ENCODE measurements at places on chromosomes 1 and 21.

GRCh38 chr1:168504064-168504837 is 39.5 kb downstream of the XCL2 start:
- no peak for DNase-seq

- no peak for DNase-seq
Observed at GRCh38 chr1:108557296-108557695, 2.6 kb upstream of the EEIG2 start.

- peak; percentile 22 for DNase-seq
Observed at GRCh38 chr1:99766378-99766800, at the start of gene FRRS1. Gene FRRS1 (minus strand): TSS chr1:99766635. CDS start chr1:99748768, 17,867 bp downstream.

GRCh38 chr1:157277913-157278312 is 139.7 kb upstream of the ETV3 start:
- no peak for DNase-seq

DNA sequence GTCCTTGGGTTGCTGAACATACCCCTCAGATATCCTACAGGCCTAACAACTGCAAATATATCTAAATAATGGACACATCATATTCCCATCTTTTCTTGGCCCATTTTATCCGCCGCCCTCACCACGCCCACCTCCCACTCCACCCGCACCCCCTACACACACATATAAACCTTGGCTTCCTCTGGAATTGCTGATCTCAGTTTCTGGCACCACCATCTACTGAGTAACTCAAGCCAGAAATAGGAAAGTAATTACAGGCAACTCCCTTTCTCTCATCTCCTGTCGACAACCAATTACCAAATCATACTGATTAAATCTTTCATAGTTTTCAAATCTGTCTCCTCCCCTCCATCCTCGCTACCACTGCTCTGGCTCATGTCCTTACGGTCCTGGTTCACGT is 4.7 kb downstream of the RGS8 start:
- DNase-seq = peak; percentile 32

DNA sequence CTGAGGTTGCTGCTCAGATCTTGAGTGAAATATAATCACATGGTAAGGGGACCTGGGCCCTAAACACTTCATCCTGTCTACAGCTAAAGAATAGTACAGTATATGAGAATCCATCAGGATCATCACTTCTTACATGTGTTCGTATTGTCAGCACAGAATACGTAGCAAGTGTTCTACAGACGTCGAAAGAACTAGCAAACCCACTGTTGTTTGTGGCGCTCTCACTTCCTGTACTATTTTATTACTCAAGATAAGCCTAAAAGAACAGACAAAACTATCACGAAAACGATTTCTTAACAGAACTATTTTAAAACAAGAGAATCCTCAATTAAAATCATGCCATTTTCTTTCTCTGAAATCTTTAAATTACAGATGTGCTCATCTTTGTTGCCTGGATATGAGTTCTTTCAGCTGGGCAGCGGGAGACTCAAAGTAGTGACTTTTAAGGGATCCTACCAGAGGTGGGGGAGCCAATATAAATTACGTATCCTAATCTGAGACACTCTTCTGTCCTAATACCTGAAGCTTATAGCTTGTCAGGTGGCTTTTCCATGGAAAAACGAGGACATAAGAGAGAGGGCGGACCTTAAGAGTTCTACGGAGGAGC is 724 bp downstream of the ST7L start:
- no peak for DNase-seq

GRCh38 chr1:167714098-167714438 is 7.7 kb upstream of the MPZL1 start:
- DNase-seq = peak; percentile 88

- no peak for DNase-seq
Observed at GRCh38 chr1:89143484-89143883, 17.6 kb upstream of the GBP2 start.

- no peak for DNase-seq
Observed at GRCh38 chr21:33650929-33651509, 8.7 kb downstream of the ITSN1 start.

- DNase-seq = peak; percentile 7
Observed at GRCh38 chr21:22758478-22758877, 1760.3 kb downstream of the NCAM2 start.

DNA sequence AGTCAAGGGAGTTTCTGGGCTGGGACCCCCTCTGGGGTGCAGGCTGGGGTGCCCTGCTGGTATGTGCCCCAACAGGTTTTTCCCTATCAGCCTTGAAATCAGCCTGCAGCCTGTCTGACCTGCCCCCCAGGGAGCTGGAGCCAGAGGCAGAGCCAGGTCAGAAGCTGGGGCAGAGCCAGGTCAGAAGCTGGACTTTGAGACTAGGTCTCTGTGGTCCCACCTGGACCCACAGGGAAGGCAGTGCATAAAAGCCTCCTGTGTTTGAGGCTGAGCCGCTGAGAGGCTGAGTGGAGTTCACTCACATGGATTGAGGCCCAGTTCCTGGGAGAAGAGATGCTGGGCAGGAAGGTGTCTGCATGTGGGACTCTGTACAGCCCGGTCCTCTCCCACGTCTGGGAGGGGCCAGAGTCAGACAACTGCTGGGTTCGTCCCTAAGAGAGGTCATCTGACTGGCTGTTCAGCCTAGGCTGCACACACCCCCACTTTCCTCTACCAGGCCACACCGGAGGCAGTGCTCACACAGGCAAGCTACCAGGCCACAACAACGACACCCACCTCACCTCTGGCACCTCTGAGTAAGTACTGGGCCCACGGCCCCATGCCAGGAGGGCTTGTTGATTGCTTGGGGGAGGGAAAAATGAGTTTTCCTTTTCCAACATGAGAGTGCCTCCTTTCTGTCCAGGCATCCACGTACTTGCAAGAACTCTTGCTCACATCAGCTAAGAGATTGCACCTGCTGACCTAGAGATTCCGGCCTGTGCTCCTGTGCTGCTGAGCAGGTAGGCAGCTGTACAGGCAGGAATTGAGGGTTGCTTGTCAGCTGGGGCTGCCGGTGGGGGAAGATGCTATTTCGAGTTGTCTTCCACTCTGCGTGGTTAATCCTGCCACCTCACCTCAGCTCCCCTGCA is at the start of gene ANXA9:
Gene ANXA9, plus strand, starts transcription at position 488 of the 908 bp plus-strand sequence. CDS start 814 bp downstream, outside the sequence.
- DNase-seq = no peak

DNA sequence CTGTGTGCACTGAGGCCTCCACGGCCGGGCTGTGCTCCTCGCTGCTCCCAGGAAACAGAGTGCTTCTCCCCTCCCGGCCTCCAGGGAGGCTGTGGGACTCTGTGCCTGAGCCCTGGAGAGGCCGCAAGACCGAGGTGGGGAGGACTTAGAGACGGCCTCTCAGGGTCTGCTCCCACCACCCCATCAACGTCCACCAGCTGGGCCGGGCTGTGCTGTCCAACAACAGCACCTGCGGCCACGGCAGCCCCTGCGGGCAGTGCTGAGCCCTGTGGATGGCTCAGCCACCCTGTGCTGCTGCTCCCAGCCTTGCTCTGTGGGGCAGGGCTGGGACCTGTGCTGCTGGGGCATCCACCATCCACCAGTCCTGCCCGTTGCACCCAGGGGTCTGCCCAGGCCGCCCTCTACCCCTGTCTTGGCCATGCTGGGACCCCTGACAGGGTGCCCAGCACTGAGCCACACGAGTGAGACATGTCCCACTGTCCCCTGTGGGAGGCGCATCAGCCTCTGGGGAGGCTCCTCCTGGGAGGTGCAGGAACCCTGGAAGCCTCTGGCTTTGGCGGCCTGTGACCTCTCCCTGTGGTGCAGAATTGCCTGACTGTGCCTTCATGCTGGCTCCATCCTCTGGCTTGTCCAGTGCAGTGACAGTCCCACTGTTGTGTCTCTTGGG is 31.2 kb upstream of the LRRC3 start:
- no peak for DNase-seq

- no peak for DNase-seq
Observed at GRCh38 chr1:75764057-75764655, 21.9 kb upstream of the RABGGTB start.

DNA sequence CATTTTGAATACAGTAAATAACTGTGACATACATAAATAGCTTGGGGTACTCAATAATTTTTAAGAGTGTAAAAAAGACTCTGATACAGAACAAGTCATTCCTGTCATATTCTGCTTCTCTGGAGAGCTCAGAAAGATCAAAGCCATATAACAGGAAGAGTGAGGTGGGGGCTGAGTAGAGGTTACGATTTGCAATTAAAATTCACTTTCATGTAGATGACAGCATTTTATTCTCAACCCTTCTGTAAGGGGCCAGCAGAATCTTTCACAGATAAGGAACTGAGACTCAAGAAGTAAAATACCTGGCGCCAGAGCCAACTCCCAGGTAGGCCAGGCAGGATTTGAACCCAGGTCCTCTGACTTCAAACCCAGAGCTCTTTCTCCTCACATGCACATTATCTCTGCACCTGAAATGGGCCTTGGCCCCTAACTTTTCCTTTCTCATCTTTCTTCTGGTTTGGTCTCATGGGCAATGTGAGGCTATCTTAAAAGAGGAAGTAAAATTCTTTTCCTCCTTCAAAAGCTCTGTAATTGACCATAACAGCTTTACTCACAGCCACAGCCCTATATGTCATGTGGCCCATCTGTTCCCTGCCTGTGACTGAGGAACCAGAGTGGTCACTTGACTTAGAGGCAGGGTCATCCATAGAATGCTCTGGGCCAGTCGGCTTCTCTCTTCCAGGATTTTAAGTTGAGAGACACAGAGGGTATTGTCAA is 80.9 kb upstream of the SYT6 start:
- no peak for DNase-seq

DNA sequence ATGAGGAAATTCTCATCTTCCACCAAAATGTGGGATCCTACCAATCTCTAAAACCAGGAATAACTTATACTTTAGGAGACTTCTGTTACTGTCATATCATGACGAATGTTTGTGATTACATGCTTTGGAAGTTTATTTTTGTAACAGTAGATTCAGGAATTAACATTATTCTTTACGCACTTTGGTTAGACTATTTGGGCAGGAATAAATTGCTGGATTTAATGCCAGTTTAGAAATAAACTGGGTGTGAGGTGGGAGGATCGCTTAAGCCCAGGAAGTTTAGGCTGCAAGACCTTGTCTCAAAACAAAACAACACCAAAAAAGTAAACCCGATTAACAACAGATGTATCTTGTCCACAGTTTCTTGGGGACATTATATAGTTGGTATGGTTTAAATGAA is 52.1 kb downstream of the MIGA1 start:
- DNase-seq = no peak

DNA sequence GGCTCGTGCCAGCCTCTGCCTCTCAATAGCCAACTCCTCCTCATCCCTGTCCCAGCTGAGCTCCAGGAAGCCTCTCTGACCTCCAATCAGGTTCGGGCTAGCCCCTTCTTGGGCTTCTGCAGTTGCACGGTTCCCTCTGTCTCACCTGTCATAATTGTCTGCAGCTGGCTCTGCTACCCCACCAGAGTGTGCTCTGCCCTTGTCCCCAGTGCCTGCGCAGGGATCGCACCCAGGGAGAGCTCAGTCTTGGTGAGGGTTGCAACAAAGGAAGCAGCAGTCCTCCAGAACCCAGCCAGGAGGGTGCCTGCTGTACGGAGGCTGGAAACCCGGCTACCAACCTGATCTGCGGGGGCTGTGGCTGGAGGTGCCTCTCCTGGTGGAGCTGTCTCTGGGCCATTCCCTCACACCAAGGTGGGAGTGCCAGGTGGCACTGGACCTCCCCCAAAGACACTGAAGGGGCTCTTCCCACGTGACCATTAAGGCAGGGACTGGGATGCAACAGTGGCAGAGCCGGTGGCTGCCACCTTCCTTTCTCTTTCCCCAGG is 63.5 kb upstream of the DMRTB1 start:
- no peak for DNase-seq

- DNase-seq = no peak
Observed at GRCh38 chr21:39381009-39381408, 32.1 kb upstream of the HMGN1 start.

DNA sequence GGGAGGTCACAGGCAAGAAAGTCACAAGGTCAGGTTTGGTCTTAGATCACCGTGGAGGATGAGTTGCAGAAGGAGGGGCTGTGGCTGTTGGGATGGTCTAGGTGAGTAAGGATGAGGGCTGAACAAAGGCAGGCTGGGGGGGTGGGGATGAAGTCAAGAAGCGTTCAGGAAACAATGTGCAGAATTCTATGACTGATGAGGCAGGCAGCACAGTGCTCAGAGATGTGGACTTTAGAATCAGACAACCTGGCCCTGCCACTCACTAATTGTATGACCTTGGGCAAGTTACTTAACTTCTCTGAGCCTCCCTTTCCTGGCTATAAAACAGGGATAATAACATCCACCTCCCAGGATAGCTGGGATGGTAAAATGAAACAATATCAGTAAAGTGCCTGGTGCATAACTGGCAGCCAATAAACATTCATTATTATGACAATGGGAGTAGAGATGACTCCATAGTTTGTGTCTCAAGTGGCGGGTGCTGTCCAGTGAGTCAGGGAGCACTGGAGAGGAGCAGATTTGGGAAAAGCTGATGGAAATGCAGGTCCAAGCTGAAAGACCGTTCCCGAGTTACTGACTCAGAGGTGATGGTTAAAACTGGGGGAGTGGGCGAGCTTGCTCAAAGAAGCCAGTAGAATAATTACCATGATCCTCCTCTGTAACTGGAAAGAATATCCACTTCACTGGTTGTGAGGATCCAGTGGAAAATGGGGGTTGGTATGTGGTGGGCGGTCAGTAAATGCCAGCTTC is 2.1 kb downstream of the TIE1 start:
- no peak for DNase-seq

DNA sequence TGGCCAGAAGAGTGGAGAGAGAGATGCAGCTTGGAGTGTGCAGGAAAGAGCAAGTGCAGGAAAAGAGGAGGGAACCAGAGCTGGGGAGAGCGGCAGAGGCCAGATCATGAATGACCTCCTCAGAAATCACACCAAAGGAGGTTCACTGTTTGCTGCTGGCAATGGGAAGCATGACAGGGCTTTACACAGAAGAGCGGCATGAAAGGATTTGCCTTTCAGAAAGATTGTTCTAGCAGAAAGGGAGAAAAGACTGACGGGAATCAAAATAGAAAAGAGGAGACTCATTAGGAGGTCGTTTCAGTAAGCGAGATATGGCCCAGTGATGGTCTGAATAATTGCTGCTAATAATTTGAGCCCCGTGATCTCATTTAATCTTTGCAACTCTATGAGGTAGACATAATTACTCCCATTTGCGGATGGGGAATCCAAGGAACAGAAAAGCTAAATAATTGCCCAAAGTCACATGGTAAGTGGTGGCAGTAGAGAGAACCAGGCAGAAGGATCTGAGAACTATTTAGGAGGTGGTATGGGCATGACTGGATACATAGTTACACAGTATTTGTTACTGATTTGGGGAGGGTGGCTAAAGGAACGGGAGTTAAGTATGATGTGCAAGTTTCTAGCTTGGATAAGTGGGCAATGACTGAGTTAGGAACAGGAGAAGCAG is 12.5 kb upstream of the HNRNPR start:
- DNase-seq = no peak

DNA sequence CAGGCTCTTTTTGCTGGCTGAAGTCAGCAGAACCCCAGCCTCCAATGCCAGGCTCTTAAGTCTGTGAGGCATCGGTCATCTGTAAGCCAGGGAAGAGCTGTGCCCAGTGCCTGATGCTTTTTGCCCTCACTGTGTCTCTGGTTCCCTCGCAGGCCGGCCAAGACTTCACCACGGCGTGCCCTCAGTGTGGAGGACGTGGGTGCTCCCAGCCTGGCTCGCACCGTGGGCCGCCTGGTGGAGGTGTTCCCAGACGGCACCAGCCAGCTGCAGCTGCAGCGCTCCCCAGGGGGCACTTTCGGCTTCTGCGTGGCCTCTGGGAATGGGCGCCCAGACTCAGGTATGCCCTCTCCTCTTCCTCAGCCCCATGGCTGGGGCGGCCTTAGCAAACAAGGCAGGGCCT is 32.5 kb downstream of the KIAA1614 start:
- no peak for DNase-seq

GRCh38 chr1:17732475-17732874 is 22.7 kb upstream of the ACTL8 start:
- DNase-seq = peak; percentile 27
